Type B pancreatic cell (in vitro differentiated cells): ENCODE measurements at places on chromosomes 12 and 14.
A peak's percentile ranks its signal among the peaks of the same experiment; 100 is the strongest.

- H3K4me3 ChIP-seq: peak overlapping the region; percentile 79
- DNase-seq: no peak
- H3K4me1 ChIP-seq: peaks cover 33% of the 10 kb centered on the region
- peaks cover 7% of the 10 kb centered on the region for H3K36me3 ChIP-seq
- peaks cover 23% of the 10 kb centered on the region for H3K27me3 ChIP-seq
- H3K27ac ChIP-seq: peak overlapping the region; percentile 97
Measured at GRCh38 chr12:55929306-55929791, 1.6 kb upstream of the DGKA start.

- no peak overlapping the region for H3K4me3 ChIP-seq
- no peak for DNase-seq
- H3K4me1 ChIP-seq: no peaks in the 10 kb centered on the region
- H3K36me3 ChIP-seq: peaks cover 4% of the 10 kb centered on the region
Measured at GRCh38 chr12:52267266-52267665, 7.2 kb upstream of the KRT86 start.

DNA sequence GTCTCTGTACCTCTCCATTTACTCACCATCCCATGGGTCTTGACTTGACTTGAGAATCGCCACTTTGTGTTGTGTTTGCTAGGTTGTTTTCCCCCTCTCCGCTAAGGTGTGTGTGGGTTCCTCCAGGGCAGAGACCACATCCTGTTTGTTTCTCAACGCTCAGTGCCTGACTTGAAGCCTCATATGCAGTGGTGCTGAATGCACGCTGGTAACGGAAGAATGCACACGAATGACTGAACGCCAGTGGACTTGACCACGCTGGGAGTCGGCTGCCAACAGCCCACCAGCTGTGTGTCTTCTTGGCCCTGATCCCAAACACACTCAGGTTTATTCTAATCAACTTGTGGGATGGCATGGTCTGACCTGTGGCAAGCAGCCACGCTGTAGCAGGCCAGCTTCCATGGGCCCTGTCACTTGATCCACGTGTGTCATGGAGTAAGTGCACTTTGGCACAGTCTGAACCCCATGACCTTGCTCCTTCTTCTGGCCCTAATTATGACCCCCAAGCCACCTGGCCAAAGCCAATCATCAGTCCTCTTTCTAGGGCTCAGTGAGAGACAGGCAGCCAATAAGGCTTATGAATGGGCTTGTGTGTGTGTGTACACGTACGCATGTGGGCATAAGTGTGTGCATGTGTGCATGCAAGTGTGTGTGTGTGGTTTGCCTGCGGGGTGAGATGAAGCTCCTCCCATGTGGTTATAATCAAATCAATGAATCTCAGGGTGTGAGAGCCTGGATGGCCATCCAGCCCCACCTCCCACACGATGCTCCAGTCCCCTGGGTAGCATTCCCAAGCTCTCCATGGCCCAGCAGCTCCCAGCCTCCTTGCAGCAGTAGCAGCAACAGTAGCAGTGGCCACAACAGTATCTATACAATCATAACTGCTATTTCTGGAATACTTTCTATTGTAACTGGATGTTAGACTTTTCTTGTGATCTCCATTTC, 6.4 kb upstream of the TC2N start:
- H3K4me3 ChIP-seq: no peak overlapping the region
- no peak for DNase-seq
- peak overlapping the region; percentile 25 for H3K27ac ChIP-seq
- peaks cover 8% of the 10 kb centered on the region for H3K4me1 ChIP-seq

GRCh38 chr14:87111741-87112140, 881.2 kb downstream of the GALC start:
- no peaks in the 10 kb centered on the region for H3K4me1 ChIP-seq
- H3K27ac ChIP-seq: no peak overlapping the region
- peaks cover 3% of the 10 kb centered on the region for H3K27me3 ChIP-seq
- no peak overlapping the region for H3K4me3 ChIP-seq

DNA sequence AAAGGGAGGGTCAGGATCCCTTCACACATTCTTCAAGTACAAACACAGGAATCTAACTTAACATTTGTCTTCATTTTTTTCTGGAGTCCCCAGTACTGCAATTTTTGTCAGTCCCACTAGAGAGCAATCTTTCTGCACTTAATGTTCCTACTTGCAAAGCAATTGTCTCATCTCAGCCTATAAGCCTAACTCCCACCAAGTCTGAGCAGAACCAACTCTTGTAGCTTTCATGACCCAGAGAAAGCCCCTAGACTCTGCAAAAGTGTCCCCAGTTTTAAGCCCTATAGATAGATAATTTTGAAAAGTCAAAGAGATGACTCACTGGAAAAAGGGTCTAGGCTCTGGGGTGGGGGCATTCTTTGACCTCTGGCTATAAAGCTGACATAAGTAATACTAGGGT, 1.8 kb upstream of the ZBTB39 start:
- peak overlapping the region; percentile 8 for H3K27ac ChIP-seq
- peaks cover 18% of the 10 kb centered on the region for H3K36me3 ChIP-seq
- H3K4me3 ChIP-seq: peak overlapping the region; percentile 82

- peaks cover 5% of the 10 kb centered on the region for H3K4me1 ChIP-seq
- H3K27ac ChIP-seq: no peak overlapping the region
- no peak overlapping the region for H3K4me3 ChIP-seq
- DNase-seq: no peak
- peaks cover 11% of the 10 kb centered on the region for H3K36me3 ChIP-seq
- no peaks in the 10 kb centered on the region for H3K27me3 ChIP-seq
Measured at GRCh38 chr12:12453635-12454034, 96.8 kb downstream of the BORCS5 start.

GRCh38 chr14:77141214-77142004, at the start of gene ZDHHC22:
ZDHHC22 (minus strand) TSS chr14:77141791; CDS start chr14:77139738, 2,053 bp downstream.
- H3K36me3 ChIP-seq: no peaks in the 10 kb centered on the region

GRCh38 chr14:64998455-64998931, 11.8 kb downstream of the FNTB start:
- no peak for DNase-seq
- peak overlapping the region; percentile 48 for H3K4me3 ChIP-seq
- no peaks in the 10 kb centered on the region for H3K27me3 ChIP-seq
- peaks cover 25% of the 10 kb centered on the region for H3K4me1 ChIP-seq
- H3K36me3 ChIP-seq: peaks cover 20% of the 10 kb centered on the region

GRCh38 chr12:3288690-3289089, 202.3 kb upstream of the PRMT8 start:
- H3K36me3 ChIP-seq: no peaks in the 10 kb centered on the region
- DNase-seq: no peak
- H3K27me3 ChIP-seq: peaks cover 22% of the 10 kb centered on the region
- no peak overlapping the region for H3K4me3 ChIP-seq
- no peak overlapping the region for H3K27ac ChIP-seq
